Hematopoietic multipotent progenitor cell treated with erythropoietin and hydrocortisone succinate and interleukin-3 and kit ligand, for 8 days (in vitro differentiated cells): ENCODE measurements at places on chromosomes 1 and 21.

GRCh38 chr1:37171691-37172090 lies 137.4 kb upstream of the GRIK3 start:
- DNase-seq = no peak

DNA sequence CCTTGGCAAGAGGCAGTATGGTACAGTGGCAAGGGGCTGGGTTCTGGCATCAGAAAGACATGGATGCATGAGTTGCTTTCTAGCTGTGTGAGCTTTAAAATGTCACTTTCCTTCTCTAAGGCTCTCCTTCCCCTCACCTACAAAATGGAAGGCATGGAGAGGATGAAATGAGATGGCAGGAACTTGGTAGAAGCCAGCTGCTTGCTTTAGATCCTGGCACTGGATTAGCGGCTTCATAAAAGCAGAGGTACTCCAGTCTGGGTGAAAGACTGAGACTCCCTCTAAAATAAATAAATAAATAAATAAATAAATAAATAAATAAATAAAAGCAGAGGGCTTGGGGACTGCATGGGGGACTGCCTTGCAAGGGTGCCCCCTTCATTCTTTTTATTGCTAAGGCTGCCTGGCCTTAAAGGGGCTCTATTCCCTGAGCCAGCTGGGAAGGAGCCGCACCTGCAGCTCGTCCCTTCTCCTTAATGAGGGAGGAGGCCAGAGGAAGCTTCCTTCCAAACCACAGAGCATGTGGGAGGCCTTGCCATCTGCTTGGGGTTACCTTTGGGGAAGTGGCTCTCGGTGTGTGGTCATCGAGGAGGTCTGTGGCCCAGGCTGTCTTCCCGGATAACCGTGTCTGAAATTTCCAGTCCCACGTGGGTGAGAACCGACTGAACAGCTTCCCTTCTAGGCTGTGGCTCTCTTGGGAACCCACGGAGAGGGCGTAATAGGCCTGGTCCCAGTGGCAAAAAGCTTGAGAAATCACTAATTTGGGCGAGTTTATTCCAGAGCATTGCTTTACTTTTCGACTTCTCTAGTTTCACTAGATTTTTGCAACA lies 2.0 kb upstream of the ATP13A2 start:
- peak; percentile 29 for DNase-seq

DNA sequence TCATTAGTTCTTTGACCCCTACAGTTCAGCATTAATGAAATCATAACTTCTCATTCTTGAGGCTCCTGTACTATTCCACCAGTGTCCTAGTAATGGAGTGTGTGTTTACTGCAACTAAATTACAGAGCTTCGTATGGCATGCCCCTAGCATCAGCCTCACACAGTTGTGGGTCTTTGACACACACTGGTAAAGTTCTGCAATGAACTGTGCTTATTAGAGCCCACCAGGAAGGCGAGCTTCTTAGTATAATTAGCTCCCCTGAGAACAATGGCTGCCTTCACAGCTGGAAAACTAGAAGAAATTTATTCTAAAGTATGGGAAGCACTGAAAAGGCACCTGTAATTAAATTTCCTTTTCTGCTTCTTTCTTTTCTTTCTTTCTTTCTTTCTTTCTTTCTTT lies 251.1 kb upstream of the RGS18 start:
- no peak for DNase-seq

GRCh38 chr1:70633004-70633403 lies 221.9 kb downstream of the CTH start:
- no peak for DNase-seq

GRCh38 chr1:74455390-74455789 lies 57.0 kb downstream of the LRRC53 start:
- no peak for DNase-seq
